ENCODE measurements at places on chromosomes 5 and 9.

DNA sequence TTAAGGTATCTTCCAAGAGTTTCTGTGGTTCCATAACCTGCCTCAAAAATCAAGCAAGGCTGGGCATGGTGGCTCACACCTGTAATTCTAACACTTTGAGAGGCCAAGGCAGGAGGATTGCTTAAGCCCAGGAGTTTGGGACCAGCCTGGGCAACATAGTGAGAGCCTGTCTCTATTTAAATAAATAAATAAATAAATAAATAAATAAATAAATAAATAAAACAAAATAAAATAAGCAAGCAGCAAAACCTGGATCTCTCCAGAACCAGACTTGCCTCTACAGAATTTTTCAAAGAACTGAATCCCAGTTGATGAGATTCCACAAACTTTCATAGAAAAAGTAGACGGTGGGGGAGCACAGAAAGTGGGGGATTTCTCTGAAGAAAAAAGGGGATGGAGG, 12.3 kb downstream of the SERINC5 start:
- no peak for DNase-seq

DNA sequence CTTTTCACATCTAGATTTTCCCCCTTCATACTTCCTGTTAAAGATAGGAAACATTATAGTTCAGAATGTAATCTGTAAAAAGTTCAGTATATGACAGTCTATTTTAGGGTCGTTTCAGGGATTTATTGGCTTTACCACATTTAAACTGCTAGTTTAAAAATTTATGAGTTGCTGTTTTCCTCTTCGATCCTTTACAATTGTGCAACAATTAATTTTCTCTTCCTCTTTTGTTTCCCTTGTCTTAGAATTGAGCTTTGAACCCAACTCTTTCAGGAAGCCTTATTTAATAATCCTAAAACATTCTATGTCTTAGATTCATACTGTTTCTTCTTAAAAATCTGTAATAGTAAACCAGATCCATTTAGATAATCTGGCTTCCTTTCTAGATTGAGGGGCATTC, 16.4 kb downstream of the ZSWIM6 start:
- DNase-seq: no peak

DNA sequence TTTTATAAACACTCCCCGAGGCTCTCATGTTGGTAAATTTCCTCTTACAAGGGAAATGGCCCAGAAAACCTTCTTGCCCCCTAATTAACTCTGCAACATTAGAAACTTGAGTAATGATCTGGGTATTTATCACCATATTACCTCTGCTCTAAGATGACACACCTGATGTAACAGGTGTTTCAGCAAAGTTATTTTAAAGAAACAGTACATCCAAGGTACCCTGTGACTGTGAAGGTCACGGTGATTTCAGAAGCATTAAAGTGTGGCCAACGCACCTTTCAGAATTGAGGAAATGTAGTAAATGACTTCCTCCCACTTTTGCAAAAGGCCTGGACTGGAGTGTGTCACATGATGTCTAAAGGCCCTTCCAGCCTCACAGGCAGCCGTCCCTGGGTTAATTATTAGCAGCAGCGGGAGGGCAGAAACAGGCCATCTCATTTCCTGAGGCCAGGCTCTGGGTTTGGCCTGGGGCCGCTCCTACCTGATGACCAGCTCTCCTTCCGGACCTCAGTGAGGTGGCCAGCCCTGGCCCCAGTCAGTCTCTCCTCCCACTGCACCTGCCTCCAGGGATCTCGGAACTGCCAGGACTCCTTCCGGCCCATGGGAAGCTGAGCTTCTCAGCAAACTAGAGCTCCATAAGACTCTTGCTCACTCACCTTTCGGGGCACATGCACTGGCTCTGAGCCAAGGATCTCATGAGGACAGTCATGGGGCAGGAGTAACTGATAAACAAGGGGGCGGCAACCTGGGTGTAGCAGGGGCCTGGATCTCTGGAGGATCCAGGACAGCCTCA, 20.7 kb downstream of the PTPN3 start:
- no peak for DNase-seq

DNA sequence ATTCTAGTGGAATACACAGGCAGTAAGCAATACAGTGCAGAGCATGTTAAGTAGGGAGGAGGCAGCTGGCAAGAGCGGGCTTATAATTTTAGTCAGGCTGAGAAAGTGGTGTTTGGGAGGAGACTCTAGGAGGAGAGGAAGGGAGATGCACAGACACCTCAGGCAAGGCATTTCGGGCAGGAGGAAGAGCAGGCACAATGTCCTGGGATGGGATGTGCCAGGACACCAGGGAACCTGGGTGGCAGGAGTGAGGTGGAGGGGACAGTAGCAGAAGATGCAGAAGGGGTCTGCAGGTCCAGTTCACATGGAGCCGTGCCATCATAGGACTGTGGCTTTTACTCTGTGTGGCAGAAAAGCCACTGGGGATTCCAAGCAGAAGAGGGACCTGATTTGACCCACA, 143.7 kb upstream of the FSTL4 start:
- no peak for DNase-seq
